CD4-positive, alpha-beta T cell treated with Interleukin-15 for 4 hours (primary cell): ENCODE measurements at places on chromosomes 16 and 17.

- no peak for DNase-seq
Measured at GRCh38 chr16:77569406-77569805, 134.6 kb upstream of the ADAMTS18 start.

GRCh38 chr17:14098246-14098645 lies 28.9 kb downstream of the COX10 start:
- no peak for DNase-seq

DNA sequence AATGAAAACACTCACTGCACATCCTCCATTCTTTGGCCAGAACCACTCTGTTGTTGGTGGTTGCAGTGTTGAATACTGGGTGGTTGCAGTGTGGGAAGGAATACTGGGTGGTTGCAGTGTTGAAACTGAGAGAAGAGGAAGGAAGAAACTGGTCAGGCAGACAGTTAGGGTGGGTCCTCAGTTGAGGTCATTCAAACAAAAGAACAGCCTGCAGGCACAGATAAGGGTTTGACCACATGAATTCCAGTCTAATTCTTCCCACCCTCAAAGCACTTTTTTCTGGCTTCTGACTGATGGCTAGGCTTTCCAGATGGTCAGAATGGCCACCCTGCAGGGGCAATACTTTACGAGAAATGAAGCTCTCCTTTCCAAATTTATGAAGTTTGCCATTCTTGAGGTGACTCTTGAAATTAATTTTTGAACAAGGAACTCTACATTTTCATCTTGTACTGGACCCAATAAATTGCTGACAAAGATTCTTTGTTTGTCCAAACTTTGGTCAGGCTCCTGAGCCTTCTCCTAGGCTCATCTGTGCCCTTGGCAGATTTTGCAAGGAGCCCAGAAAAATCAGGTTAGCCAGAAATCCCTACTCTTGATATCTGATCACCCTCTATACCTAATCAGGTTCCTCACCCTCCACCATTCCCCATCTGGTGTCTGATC lies 596.6 kb upstream of the CDH5 start:
- no peak for DNase-seq

DNA sequence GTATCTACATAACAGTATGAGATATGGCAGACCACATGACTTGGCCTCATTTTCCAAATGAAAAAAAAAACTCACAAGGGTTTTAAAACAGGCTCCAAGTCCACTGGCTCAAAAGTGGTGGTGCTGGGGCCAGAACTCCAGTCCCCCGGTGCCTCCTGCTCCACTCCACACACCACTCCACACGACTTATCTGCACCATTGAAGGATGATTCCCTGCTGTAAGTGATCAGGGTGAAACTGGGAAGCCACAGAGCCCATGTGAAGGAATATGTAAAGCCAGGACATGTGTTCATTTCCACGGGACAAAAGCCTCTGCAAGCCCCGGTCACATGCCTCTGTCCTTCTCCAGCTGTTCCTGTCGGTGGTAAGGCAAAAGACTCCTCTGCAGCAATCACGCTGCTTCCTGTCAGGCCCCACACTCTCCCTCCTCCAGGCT lies 97.2 kb downstream of the ZNF18 start:
- no peak for DNase-seq

DNA sequence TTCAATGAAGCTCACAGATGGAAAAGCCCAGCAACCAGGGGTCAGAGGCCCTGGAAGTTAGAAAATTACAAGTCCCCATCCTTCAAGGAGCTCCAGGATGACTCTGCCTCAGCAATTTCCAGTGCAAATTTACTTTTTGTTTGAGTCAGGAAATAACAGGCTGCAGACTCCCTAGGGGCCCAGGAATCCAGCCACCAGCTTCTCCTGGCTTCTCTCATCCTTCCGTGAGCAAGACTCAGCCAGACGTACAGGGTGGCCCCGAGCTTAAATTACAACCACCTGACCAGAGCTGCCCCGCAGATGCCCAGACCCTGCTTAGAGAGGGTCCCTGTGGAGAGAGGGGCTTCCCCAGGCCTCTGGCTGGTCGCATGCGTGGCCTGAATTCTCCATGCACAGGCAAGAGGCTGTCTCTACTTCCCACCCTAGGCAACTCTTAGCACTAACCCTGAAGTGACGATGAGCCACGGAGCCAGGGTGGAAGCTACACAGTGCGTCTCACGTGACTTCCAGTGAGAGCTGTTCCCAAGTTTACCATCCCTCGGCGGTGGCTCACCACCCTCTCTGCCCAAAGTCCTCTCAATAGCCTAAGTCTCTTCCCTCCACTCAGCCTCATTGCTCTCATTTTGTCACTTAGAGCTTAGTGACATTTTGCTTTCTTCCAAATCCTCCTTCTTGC lies 27.1 kb downstream of the GPR142 start:
- DNase-seq = no peak

DNA sequence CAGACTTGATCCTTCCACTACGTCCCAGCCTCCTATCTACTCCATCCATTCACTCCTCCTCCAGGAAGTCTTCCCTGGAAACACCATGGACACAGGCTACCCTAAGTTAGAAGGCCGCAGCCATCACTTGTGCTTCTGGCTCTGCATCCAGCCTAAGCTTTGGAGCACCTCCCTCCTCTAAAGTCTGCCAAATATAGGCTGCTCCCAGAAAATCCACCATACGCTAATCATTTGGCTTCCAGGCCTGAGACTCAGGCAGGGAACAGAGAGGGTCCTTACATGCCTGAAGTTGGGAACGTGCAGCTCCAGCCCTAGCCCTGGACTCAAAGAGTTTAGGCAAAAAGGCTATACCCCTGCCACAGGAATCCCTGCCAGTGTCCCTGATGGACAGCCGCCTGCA lies 6.7 kb downstream of the PCGF2 start:
- DNase-seq = no peak

DNA sequence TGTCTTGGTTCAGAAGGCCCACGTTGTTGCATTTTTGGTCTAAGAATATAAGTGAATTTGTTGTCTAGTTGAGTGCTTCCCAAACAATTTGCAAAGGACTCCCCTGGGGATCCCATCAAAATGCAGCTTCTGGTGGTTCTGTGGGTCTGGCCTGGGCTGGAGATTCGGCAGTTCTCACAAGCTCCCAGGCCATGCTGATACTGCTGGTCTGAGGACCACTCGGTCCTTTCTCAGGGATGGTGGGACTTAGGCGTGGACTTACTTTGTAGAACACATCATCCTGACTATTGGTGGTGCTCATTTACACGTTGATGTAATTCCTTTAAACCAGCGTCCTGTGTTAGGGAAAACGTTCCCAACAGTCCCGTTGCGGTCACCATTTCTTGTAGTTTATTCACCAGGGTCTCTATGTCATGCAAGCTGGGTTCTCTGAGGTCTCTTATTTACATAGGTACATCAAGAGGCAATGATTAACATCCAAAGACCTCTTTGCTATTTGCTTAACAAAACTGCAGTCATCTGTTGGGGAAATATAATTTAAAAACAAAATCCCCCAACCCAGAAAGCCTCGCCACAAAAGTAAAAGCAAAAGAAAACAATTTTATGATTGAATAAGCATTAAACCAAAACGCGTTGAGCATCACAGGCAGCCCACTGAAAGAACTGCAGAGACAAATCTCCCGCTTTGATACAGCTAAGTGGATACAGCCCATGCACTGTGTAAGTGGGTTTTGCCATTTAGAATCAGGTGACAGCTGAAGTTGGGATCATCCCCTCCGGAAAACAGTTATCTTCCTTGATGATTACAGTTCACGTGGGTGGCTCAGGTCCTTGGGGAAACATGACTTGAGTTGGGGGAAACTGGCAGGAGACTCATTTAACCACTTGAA lies 39.0 kb upstream of the SEC14L1 start:
- DNase-seq = no peak

DNA sequence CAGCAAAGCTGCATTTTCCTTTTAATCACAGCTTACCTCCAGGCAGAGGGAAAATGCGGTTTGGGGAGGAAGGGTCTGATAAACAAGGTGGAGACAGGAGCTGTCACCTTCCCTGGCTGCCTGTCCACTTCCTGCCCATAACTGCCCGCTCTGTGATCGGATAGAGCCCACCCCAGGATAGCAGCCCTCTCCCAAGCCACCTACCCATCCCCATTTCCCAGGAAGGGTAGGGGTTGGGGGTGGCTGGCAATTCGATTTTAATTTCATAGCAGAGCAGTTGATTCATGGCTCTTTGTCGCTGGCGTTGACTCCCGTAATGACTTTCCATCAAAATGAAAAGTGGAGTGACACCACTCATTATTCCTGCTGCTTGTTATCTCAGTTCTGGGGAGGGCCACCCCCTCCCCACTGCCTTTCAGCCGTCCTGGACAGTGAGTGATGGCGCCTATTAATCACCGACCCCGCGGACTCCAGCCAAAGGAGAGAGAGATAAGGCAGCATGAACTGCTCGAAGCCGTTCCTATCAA lies 11.2 kb downstream of the CDK5RAP3 start:
- DNase-seq = no peak

GRCh38 chr17:6752068-6752909 lies 3.6 kb upstream of the XAF1 start:
- DNase-seq = no peak

DNA sequence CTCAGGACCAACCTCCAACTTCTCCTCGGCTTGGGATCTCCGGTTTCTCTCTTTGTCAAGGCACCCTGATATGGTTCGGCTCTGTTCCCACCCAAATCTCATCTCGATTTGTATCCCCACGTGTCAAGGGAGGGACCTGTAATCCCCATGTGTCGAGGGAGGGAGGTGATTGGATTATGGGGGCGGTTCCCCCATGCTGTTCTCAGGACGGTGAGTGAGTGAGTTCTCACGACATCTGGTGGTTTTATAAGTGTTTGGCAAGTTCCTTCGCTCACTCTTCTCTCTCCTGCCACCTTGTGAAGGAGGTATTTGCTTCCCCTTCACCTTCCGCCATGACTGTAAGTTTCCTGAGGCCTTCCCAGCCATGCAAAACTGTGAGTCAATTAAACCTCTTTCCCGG lies 117.9 kb downstream of the SEC14L1 start:
- DNase-seq = no peak

DNA sequence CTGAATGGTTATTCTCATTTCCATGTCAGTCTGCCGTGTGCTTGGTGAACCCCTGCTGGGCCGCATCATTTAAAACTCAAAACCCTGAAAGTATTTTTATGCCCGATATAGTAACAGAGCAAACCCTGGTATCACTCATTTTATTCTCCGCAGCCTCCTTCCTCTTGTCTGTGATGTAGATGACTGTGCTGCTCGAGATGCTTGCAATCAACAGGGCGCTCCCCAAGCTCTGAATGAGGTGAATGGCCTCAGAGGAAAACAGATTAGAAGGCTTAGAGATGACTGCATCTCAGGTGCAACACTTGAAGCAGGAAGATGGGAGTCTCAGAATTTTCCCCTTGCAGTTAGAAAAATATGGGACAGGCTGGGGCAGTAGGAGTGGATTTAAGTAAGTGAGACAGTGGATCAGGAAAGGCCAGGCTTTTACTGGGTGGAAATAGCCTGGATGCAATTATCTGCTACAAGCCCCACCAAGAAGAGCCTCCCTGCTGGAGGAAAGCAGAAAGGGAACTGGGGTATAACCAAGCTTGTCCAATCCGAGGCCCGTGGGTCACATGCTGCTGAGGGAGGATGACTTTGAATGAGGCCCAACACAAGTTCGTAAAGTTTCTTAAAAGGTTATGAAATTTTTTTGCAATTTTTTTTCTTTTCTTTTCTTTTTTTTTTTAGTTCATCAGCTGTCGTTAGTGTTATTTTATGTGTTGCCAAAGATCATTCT lies 166.9 kb downstream of the CDH13 start:
- no peak for DNase-seq

- peak; percentile 54 for DNase-seq
Measured at GRCh38 chr17:76208120-76208519, 32.2 kb downstream of the RNF157 start.

DNA sequence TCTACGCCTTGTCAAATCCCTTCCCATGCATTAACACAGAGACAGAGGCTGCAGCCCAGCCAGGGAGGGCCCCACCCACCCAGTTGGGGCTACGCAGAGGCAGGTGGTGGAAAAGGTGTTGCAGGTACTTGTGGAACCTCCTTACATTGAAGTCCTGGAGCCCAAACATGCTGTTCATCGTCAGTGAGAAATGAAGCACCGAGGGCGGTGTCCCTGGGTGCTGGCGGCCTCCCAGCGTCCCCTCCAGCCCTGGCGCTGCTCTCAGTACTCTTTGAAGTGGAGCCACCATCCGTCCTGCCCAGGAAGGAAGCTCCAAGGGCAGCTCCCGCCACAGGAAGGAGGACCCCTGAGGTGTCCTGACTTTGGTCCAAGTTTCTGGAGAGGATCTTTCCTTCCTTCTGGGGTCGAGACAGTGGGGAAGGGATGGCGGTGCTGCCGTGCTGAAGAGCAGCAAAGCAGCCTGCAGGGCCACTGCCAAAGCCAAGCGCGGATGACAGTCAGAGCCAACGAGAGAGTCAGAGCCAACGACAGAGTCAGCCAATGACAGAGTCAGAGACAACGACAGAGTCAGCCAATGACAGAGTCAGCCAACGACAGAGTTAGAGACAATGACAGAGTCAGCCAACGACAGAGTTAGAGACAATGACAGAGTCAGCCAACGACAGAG lies 23.4 kb downstream of the LMF1 start:
- DNase-seq = no peak

GRCh38 chr17:48930435-48930873 lies 14.2 kb downstream of the SNF8 start:
- no peak for DNase-seq

GRCh38 chr17:60554377-60554788 lies 28.3 kb upstream of the APPBP2 start:
- DNase-seq = no peak

GRCh38 chr17:9298776-9299295 lies 276.8 kb downstream of the STX8 start:
- no peak for DNase-seq

DNA sequence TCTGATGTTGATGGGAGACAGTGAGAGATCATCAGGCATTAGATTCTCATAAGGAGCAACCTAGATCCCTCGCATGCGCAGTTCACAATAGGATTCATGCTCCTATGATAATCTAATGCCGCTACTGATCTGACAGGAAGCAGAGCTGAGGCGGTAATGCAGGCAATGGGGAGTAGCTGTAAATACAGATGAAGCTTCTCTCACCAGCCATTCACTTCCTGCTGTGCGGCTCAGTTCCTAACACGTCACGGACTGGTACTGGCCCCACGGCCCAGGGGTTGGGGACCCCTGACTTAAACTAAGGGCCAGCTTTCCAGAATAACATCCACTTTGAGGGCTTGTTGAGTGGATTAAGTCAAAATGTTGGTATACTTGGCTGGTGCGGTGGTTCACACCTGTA lies 2.6 kb upstream of the TMEM219 start:
- DNase-seq = no peak

- DNase-seq = no peak
Measured at GRCh38 chr17:63488851-63489250, 12.0 kb downstream of the ACE start.

DNA sequence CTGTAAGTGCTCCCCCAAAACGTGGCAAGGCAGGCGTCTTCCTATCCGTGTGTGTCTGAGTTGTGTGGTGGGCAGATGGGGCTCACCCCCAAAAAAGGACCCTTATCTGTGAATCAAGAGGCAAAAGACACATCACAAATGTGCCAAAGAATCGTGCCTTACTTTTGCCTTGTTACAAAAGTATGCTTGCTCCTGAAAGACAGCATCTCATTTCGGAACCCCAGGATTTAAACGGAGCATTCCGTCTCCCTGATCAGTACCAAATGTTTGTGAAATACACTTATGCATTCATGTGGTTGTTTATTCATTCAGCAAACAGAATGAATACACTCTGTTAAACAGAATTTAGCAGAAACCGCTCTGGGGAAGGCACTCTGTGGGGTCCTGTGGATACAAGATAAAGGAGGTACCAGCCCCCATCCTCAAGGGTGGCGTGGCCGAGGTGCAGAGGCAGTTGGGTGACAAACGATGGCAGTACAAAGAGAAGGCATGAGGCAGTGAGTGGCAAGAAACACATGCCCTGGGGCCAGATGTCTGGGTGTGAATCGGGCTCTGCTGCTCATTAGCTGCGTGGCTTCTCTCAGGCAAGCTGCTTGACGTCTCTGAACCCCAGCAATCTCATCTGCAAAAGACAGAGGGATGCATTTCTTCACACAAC lies 654 bp downstream of the WFDC1 start:
- no peak for DNase-seq
